ENCODE measurements at places on chromosomes 1 and 21. TPM values are rescaled to one million over a fixed set of nuclear protein-coding genes. Genes with fewer than 3 reads are reported as not detected.

The ZBED6 gene
- 10.0 TPM for total RNA-seq

The RNF186 gene
- not detected for total RNA-seq

The TFF2 gene
- total RNA-seq, result not detected

The CFAP74 gene
- not detected for total RNA-seq

The URB2 gene
- 7.6 TPM for total RNA-seq

The MYCL gene
- total RNA-seq, result 2.3 TPM

The LEFTY1 gene
- not detected for total RNA-seq

The RGSL1 gene
- total RNA-seq, result not detected

The PPIAL4G gene
- total RNA-seq, result not detected

The SLAMF1 gene
- total RNA-seq, result not detected

The SOX13 gene
- total RNA-seq, result 6.3 TPM

The GBP4 gene
- 2.3 TPM for total RNA-seq

The TTC13 gene
- 23.4 TPM for total RNA-seq

The HFM1 gene
- total RNA-seq, result 0.28 TPM

The ZSWIM5 gene
- 2.5 TPM for total RNA-seq

The PPM1J gene
- total RNA-seq, result 2.3 TPM

The SNX7 gene
- total RNA-seq, result 46.8 TPM

The CHRNB2 gene
- total RNA-seq, result under 0.01 TPM

The TCHH gene
- under 0.01 TPM for total RNA-seq

The PDPN gene
- total RNA-seq, result 0.77 TPM

Data from regular cardiac myocyte (primary cell).